ENCODE measurements at places on chromosomes 7 and 10. TPM values are rescaled to one million over a fixed set of nuclear protein-coding genes. Genes with fewer than 3 reads are reported as not detected.

- DNase-seq, result no peak
Observed at GRCh38 chr7:98168181-98168903, 42.9 kb upstream of the BHLHA15 start.

DNA sequence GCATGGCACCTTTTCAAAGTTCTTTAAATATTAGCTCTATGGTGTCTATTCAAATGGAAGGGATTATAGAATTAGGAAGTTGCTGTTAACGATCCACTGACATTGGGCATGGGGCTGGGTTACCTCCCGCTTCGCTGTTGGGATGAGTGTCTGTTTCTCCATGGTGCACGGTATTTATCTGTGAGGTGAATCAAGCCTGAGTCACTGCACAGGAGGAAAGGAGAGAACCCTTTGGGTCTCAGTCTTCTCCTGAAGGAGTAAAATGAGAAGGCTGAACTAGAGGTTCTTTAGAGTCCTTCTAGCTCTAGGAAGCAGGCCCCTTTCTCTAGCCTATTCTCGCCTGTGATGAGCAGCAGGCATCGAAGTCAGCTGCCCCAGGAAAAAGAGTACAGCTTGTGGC, 7.3 kb downstream of the JCAD start:
- no peak for DNase-seq

GRCh38 chr10:34505338-34505737, 309.8 kb downstream of the PARD3 start:
- DNase-seq, result no peak

RINT1 gene
- 20.2 TPM for total RNA-seq

CHRM2 gene
- not detected for total RNA-seq

ACTR3C gene
- 6.4 TPM for total RNA-seq
